ENCODE measurements at places on chromosomes 7 and 10. TPM values are rescaled to one million over a fixed set of nuclear protein-coding genes. Genes with fewer than 3 reads are reported as not detected.

PLA2G12B gene
- not detected for total RNA-seq

ELFN1 gene
- total RNA-seq = not detected

STEAP4 gene
- total RNA-seq = not detected

HOXA2 gene
- total RNA-seq = 1.2 TPM

SPDYE2 gene
- total RNA-seq = 0.22 TPM

LHFPL3 gene
- not detected for total RNA-seq

COL28A1 gene
- total RNA-seq = 0.29 TPM

- DNase-seq = no peak
Observed at GRCh38 chr10:89771684-89772083, 70.3 kb downstream of the KIF20B start.

GRCh38 chr10:12801214-12802087, 200.1 kb downstream of the CCDC3 start:
- no peak for DNase-seq

- no peak for DNase-seq
Observed at GRCh38 chr7:114970308-114970707, 48.4 kb downstream of the MDFIC start.

DNA sequence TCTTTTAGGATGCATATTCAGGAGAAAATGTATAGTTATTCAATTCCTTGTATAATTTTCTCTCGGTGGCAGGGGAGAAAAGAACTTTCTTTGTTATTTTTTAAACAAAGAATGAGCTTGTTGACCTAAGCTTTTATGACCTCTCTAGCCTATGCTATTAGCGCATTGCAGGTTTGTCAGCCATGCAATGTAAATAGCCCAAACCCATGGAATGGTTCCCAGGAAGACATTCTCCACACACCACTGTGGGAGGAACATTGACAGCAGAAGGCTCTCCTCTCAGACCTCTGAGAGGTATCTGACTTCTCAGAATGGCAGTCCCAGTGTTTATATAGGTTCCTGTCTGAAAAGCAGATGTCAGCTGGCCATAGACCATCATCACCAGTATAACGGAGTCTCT, 19.6 kb upstream of the AGBL3 start:
- no peak for DNase-seq

DNA sequence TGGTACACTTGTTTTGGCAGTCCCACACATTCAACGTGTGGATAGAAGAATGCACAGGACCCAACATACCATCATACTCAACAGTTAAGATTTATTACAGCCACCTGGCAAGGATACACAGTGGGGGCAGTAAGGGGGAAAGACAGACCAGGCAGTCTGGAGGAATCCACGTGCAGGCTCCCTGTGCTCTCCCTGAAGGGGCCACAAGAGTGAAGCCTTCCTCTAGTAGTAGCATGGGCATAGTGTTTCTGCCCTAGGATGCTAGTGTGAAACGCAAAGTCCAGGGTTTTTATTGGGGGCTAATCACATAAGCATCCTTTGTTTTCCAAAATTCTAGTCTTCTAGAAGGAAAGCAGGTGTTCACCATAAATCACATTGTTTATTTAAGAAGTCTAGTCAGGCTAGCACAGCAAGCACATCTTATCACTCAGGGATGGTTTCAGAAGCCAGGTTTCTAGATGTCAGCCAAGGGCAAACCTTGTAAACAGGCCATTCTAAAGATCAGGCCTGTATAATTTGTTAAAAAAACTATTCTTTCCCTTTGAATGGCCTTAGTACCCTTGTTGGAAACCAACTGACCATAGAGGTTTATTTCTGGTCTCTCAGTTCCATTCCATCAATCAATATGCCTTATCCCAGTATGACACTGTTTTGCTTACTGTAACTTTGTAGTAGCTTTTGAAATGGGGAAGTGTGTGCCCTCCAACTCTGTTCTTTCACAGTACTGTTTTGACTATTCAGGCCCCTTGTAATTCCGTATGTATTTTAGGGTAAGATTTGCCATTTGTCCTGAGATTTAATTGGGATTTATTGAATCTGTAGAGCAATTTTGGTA, 12.4 kb upstream of the TFAM start:
- no peak for DNase-seq

DNA sequence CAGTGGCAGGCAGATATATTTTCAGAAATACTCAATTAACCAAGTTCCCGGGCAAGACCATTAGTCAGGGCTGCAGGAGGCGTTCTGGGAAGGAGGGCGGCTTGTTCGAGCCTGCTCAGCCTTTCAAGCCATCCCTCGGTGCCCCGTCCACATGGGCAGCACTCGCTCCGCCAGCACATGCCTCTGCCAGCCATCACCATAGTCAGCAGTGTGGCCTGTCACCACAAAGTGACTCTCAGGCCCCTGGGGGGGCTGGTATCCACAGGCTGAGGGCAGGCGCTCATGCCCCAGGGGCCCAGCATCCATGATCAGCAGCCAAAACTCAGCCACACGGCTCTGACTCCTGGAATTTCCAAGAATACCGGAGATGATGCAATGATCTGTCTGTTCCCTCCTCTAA, 81.9 kb downstream of the CHST15 start:
- DNase-seq = peak; percentile 23

- no peak for DNase-seq
Observed at GRCh38 chr10:101351017-101351416, 2.9 kb upstream of the BTRC start.

GRCh38 chr10:77253147-77253545, 384.5 kb downstream of the KCNMA1 start:
- no peak for DNase-seq
